ENCODE measurements at places on chromosomes 13 and 19.
A peak's percentile ranks its signal among the peaks of the same experiment; 100 is the strongest.

DNA sequence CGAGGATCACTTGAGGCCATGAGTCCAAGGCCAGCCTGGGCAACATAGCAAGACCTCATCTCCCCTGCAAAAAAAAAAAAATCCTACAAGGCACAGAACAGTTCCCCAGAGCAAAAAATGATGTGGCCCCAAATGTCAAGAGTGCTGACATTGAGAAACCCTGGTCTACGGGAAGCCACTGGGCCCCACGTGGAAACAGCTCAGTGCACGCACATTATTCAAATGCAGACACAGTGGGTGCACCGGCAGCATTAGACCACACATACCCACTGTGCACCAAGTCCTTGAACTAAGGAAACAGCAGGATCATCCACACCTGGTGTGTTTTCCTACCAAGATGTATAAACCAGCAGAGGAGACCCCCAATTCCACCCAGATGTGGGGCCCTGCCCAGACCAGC lies 35.0 kb upstream of the ADGRE5 start:
- no peak for DNase-seq

- DNase-seq, result no peak
These were observed 23.1 kb downstream of the SIAH3 start for GRCh38 chr13:45828256-45828968.

GRCh38 chr13:45055902-45056648 lies 64.2 kb upstream of the GTF2F2 start:
- peak; percentile 6 for DNase-seq

DNA sequence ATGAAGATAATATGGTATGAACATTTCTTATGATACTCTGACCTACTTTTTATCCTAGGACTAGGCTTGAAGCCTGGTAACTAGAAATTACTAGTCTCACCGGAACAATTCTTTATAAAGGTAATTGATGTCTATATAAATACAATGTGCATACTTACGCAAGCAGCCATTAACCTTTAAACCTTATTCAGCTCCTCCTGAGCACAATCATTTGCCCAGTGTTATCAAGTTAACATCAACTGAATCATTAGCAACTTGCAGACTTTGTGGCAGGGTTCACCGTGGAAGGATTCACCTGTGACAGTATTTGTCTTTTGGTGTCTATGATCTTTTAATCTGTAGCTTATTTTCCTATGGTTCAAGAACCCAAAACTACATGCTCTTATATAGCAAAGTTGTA lies 508.6 kb upstream of the KLHL1 start:
- DNase-seq, result no peak

GRCh38 chr13:107376341-107377125 lies 808.6 kb upstream of the ARGLU1 start:
- DNase-seq, result no peak

DNA sequence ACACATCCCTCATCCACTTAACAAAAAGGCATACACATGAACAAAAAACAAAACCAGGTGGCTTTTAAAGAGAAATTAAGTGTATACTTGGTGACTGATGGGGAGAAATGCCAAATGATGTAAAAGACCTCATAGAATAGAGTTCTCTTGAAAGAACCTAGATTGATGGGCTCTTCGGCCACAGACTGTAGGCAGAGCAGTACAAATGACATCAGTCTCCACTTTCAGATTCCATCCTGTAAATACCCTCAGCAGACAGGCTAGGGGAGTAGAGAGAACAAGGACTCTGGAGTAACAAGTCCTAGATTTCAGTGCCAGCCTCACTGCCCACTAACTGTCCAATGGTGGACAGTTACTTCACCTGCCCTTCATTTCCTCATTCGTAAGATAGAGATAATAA lies 203.8 kb downstream of the MZT1 start:
- peak; percentile 8 for DNase-seq

GRCh38 chr13:57665481-57665880 lies 33.9 kb downstream of the PCDH17 start:
- DNase-seq, result no peak

GRCh38 chr13:113433391-113433916 lies 19.8 kb downstream of the ADPRHL1 start:
- DNase-seq, result no peak

- DNase-seq, result no peak
These were observed 99.0 kb downstream of the MYO16 start for GRCh38 chr13:108728370-108728769.

- no peak for DNase-seq
These were observed 362.4 kb downstream of the DIAPH3 start for GRCh38 chr13:59801107-59801880.

GRCh38 chr13:98780451-98780850 lies 28.0 kb upstream of the SLC15A1 start:
- DNase-seq, result no peak

DNA sequence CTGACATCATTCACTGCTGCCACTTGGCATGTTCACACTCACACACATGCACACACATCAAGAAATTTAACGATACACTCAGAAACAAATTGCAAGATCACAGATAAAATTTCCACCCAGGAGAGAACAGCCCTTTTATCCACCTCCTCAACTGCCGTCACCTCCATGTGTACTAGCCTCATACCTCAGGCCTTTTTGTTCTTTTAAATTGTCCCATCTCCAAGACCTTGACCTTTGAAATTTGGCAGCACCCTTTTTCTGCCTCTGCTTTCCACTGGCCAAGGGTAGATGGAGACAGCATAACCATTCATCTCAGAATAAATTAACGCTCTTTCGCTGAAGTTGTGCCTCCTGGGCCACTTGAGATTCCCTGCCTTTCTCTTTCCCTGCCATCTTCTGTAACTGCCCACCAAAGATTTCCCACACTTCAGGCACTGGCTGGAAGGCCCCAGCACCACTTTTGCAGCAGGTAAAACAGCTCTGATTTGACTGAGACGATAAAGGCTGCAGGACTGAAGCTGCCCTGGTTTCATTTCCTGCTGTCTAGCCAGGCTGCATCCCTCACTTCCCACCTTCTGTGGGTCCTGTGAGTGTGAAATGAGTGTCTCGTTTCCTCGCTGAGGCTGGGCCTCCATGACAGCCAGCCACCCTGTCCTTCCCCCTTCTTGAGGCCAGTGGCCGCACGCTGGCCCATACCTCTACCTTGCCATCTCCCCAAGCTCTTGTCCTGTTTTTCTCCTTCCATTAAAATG lies 39.3 kb downstream of the MBNL2 start:
- DNase-seq, result no peak

- DNase-seq, result peak; percentile 65
These were observed 49.3 kb downstream of the UFM1 start for GRCh38 chr13:38398711-38399493.

DNA sequence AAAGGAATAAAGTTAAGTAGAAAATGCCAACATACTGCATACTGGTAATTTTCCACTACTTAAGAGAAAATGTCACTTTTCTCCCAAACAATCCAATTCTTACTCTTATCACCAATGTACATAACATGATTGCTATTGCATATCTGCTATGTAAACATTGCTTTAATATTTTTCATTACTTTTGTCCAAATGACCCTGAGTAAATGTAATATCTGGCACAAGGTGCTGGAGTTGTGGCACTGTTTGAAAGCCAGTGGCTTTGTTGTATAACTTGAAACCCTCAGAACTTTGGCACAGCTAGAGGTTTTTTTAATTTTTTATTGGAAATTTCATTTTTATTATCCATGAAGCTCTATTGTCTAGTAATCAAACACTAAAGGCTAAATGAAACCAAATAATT lies 45.7 kb upstream of the SPRY2 start:
- no peak for DNase-seq

DNA sequence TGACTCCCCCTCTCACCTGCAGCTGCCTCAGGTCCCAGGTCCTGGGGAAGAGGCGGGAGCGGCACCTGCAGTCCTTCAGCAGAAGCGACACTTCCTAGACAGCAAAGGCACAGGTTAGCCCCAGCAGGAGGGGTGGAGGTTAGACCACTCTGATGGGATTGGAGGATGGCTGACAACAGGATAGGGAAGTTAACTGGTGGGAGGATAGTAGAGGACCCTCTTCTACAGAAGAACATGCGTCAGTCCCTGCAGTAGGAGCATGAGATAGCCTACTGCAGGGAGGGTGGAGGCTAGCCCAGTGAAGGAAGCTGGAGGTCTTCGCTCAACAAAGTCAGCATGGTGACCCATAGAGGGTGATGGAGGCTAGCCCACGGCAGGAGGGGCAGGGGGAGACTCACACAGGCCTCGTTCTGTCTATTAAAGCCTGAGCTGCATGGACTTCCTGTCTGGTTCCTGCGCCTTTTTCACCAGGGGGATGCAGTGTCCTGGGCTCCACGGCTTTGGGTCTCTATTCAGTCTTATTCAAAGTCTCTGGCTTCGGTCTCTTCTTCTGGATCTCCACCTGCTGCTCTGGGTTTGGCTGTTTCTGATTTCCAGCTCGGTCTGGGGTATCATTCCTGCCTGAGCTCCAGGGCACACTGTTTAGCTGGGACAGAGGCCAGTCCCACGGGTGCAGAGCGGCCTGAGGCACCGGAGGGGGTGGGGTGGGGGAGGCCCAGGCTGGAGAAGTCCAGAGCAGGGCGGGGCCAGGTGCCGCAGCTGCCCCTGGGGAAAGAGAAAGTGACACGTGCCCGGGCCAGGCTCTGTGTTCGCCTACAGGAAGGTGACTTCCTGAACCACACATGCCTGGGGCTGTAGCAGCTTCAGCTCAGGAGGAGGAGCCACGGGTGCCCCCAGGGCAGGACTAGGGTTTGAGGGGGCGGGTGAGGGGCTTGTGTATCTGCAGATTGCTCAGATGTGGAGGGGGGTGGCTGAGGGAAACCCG lies 7.3 kb downstream of the IFNL3 start:
- no peak for DNase-seq

GRCh38 chr19:33654840-33655508 lies 33.2 kb downstream of the CHST8 start:
- no peak for DNase-seq

DNA sequence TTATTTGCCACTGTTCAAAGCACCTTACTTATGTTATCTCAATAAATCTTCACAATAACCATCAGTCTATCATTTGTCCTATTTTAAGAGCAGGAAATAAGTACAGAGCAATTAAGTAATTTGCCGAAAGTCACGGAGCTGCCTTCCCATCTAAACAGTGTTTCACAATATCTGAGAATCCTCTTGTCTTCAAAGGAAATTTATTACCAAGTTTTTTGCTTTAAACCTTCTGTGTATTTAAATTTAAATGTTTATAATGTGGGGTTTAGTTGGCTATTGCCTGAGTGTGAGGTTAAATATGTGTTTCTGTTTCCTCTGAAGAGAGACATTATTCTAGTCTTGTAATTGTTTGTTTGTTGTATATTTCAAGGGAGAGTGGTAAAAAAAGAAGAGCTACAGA lies 633.1 kb downstream of the EFNB2 start:
- no peak for DNase-seq

GRCh38 chr13:50672025-50672424 lies 171.5 kb downstream of the DLEU7 start:
- DNase-seq, result no peak

GRCh38 chr19:35206379-35206778 lies 22.2 kb downstream of the FAM187B start:
- no peak for DNase-seq

- no peak for DNase-seq
These were observed 729 bp upstream of the MADCAM1 start for GRCh38 chr19:495402-496111.

DNA sequence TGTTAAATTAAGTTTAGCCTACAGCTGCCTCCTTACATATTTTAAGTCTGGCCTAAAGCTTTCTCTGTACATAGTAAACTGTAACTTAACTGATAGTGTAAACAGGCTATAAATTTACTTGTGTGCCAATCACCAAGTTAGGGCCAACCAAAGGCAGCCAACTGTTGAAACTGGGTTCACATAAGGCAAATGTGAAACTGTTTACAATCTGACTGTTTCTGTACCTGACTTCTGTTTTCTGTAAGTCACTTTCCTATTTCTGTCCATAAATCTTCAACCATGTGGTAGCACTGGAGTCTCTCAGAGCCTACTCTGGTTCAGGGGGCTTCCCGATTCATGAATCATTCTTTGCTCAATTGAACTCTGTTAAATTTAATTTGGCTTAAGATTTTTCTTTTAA lies 103.1 kb downstream of the RAP2A start:
- DNase-seq, result no peak

GRCh38 chr19:13437919-13438618 lies 68.2 kb downstream of the CACNA1A start:
- no peak for DNase-seq

- DNase-seq, result no peak
These were observed 324.8 kb upstream of the PCDH9 start for GRCh38 chr13:67554746-67555452.

- DNase-seq, result no peak
These were observed 29.6 kb downstream of the KLF5 start for GRCh38 chr13:73088332-73088935.

GRCh38 chr19:21604351-21604926 lies 99.0 kb downstream of the ZNF429 start:
- DNase-seq, result no peak

- no peak for DNase-seq
These were observed 586.7 kb upstream of the SGCG start for GRCh38 chr13:22594041-22594440.

GRCh38 chr19:7216373-7216902 lies 77.8 kb downstream of the INSR start:
- no peak for DNase-seq

DNA sequence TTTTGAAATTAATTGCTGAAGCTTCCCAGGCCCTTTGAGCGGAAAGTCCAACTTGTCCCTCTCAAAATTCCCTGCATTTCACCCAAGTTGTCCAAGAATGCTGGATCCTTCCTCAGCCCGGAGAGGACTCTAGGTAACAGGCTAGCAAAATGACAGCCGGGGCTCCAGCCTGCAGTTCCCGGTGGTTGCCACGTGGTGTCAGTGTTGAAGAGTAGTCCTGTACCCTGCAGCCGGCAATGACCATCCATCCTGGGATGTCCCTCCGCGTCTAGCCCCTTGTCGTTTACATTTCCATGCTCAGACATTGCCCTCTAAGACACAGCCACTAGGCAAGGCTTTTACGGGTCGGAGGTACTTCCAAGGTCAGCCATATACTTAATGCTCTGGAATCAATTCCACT lies 31.4 kb upstream of the MTIF3 start:
- DNase-seq, result no peak

DNA sequence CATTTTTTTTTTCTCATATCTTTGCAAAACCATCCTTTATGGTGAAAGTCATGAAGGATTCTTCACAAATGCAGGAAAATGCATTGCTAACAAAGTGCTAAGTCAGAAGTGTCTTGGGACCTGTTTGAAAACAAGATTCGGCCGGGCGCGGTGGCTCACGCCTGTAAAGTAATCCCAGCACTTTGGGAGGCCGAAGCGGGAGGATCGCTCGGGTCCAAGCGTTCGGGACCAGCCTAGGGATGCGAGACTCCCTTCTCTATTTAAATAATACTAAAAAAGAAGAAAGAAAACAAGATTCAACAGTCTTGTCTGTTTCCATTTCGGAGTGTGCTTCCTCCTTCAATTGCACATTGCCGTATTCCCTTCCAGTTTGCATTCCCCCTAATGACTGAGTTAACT lies 819 bp downstream of the EID2B start:
- DNase-seq, result no peak

- no peak for DNase-seq
These were observed 692 bp downstream of the ZNF234 start for GRCh38 chr19:44142059-44142433.

DNA sequence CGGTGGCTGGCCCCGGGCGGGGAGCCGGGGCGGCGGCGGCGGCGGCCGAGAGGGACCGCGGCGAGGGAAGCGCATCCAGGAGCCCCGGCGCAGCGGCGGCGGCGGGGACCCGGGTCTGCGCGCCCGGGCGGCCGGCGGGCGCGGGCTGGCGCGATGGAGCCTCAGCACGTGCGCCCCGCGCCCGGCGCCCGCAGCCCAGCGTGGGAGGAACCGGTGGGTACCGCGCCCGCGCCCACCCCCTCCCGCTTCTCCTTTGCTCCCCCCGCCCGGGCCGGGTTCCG lies 7.8 kb upstream of the DGKH start:
- no peak for DNase-seq
